Activated T-cell treated with anti-CD3 and anti-CD28 coated beads, Interleukin-2, amount 50 U/mL, for 48 hours (primary cell): ENCODE measurements at places on chromosomes 5 and 9.

DNA sequence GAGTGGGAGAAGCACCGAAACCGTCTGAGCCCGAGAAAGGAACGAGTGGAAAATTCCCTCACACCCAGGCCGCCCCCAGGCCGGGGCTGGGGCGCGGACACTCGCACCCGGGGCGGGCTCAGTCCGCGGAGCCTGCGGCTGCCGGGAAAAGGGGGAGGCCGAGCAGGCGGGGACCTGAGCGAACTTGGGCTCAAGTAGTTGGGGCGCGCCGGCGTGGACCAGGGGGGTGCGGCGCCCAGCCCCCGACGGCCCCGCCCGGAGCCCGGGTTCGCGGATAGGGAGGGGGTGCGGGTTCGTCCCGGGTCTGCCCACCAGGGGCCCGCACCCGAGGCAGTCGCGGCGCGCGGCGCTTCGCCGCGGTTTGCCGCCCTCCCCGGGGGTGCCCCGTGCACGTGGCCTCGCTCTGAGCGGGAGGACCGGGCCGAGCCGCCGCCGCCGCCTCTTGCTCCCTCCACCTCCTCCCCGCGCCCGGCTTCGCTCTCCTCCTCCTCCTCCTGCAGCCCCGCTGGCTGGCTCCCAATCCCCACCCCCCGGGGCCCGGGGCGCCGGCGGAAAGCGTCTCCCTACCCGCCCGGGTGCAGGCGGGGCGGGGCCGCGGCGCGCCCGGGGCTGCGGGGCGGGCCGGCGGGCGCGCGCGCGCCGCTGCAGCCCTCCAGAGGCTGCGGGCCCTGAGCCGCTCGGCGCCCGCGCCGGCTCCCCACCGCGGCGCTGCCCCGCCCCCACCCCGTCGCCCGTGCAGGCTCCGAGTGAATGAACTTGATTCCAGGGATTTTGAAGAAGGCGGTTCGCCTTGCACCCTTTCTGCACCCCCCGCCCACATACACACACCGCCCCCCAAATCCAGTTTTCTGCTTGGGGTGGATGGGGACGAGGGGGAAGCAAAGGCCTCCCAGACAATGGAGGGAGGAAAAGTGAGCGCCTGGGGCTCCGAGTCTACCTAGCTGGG lies 1.3 kb upstream of the NFIB start:
- DNase-seq, result no peak

GRCh38 chr5:40484495-40484894 lies 195.2 kb upstream of the PTGER4 start:
- DNase-seq, result no peak

DNA sequence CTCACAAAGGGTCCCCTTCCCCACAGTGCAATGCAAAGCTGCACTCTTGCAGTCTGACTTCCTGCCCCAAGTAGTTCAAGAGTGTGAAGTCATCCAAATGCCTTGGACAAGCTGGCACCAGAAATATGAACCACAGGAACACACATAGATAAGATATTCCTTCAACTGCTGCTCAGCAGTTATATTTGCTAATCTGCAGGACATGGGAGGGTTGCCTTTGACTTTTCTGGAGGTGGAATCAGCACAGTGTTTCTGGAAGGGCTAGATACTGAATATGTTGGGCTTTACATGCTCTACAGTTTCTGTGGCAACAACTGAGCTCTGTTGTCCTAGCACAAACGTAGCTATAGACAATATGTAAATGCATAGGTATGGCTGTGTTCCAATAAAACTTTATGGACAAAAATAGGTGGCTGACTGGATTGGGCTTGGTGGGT lies 96.7 kb upstream of the PCA3 start:
- no peak for DNase-seq

- DNase-seq, result no peak
Observed at GRCh38 chr5:150457121-150457520, 7.6 kb upstream of the RPS14 start.

DNA sequence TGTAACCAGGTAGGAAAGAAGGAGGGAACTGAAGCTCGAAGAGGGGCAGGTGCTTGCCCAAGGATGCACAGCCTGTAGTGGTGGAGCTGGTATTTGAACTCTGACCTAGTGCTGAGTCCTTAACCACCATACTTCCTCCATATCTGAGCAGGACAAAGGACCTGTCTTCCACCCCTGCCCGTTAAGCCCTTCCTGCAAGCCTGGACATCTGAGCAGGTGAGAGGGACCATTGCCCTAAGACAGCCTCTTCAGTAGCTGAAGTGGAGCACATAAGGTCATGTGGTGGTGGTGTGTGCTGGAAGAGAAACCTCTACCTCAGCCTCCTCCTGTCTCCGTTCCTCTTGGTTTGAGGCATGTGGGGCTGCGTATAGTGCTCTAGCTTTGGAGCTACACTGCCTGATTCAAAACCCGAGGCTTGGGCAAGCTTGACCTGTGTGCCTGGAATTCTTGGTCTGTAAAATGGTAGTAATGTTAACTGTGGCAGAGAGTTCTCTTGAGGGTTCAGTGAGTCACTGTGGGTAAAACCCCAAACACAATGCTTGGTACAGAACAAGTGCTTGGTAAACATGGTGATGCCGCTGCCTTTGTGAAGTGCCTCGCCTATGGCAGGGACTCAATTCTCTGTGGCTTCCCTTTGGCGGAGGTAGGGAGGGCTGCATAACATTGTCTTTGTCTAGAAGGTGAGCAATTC lies 7.4 kb downstream of the GALNT10 start:
- peak; percentile 77 for DNase-seq

DNA sequence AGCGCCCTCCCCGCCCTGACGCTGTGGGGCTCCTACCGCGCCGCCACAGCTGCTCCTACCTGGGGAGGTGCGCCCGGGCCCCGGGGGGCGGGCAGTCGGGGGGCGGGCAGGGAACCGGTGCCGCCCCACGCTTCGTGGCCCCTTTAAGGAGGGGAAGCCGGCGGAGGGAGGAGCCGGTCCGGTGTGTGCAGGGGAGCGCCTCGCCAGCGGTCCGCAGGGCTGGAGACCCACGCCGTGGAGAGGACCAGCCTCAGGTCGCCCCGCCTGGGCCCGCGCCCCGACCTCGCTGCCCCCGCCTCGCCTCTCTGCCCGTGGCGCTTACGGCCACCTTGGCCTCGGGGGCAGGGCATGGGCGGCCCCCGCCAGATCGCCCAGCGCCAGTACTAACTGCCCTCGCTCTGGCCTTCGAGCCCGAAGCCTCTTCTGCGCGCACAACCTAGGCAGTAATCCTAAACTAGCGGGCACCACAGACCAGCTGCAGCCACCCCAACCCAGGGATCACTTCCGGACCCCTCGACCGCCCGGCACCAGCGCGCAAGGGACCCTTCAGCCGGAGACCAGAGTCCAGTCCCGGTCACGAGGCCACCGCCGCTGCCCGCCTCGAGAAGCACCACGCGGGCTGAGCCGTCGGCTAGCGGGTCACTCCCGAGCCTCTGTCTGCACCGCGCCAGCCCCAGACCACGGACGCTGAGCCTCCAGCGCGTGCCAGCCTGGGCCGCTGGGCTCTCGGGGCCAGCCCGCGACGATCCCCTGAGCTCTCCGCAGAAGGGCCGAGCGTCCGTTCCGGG lies at the start of gene FOXE1:
FOXE1 (plus strand) TSS at position 171 of the 788 bp plus-strand sequence. CDS start 689 bp downstream, outside the sequence.
- no peak for DNase-seq

- no peak for DNase-seq
Observed at GRCh38 chr9:107480386-107480789, 9.2 kb downstream of the KLF4 start.

DNA sequence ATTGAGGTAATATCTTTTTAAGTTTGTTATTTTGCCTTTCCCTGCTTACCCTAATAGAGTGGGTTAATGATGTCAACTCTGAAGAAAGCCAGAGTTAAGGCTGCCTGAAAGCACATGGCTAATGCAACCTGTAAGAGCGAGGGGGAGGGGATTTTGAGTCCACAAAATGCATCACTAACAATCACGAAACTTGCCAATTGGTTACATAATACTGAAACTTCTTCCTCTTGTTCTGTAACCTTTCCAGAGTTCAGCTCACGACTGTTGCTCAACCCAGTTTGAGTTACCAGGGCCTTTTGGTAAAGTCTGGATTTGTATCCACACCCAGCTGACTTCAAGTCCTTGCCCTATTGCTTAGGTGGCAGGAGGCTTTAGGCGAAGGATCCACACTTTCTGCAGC lies 308.8 kb downstream of the EFNA5 start:
- DNase-seq, result no peak

DNA sequence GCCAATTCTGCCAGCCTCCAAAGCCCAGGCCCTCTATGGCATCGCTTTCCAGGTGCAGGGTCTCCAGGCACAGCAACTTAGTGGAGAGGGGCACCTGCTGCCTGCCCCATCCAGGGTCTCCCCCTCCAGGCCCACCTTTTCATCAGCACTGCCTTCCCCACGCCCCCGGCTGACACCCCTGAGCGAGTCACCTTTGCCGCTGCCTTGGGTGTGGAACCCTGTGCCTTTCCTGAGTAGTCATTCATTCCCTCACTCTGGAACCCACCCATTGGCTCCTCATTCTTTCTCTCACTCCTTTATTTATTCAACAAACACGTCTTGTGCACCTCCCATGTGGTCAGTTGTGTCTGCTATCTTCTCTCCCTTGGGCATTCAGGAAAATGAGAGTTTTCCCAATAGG lies 14.5 kb upstream of the RPL26L1 start:
- no peak for DNase-seq

GRCh38 chr9:127122176-127123063 lies at the start of gene ANGPTL2:
ANGPTL2 (minus strand) TSS chr9:127122635; CDS start chr9:127108731, 13,904 bp downstream.
- peak; percentile 44 for DNase-seq

- DNase-seq, result no peak
Observed at GRCh38 chr5:35458824-35459207, 158.8 kb upstream of the SPEF2 start.

DNA sequence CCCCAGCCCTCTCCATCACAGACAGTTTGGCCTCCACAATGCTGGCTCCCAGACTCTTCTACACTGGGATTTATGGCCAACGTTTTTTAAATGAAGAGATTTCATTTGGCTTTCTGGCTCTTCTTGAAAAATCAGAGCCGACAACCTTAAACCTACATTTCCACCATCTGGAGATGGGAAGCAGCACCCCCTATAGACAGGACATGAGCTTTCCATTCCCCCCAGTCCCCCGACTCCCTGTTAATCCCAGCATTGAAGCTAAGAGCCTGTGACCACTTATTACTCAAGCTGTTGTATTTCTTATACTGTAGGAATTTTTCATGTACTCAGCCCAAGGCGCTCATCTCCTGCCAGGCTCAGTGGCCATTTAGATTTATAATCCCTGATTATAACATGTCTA lies 34.0 kb upstream of the AFAP1L1 start:
- no peak for DNase-seq

GRCh38 chr5:40497573-40497972 lies 182.1 kb upstream of the PTGER4 start:
- no peak for DNase-seq

DNA sequence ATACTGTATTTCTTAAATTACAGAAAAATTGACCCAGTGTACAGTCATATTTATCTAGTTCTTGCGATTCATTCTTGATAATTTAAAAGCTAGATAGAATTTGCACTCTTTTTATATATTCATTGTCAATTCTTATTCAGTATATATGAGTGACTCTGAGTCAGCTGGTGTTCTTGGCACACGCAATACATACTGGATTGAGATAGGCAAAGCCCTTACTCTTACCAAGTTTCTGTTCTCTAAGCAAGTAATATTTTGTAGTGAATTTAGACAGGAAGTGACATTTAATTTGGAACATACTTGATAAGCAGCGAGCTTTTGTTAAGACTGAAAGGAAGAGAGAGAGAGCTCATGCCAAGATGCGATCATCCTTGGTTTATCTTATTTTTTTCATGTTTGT lies 57.7 kb downstream of the GPBP1 start:
- no peak for DNase-seq
